ENCODE measurements at places on chromosomes 6 and 20.

DNA sequence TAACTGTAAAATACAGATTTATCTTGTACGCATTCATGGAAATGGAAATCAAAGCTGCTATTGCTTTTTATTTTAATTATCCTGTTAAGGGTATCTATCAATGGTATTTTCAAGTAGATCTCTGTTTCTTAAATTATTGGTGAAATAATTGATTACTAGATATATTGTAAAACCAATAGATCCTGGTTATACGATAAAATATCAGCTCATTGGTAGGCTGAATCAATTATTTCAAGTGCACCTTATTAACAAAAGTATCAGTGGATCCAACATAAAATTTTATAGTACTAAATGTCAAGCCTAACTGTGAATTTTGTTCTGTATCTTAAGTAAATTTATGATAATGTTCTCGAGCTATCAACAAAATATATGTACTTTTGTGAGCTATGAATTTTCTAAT is 21.8 kb downstream of the PARD6B start:
- DNase-seq, result no peak

GRCh38 chr6:123616942-123617341 is 19.8 kb downstream of the TRDN start:
- DNase-seq, result no peak

GRCh38 chr6:35359744-35360348 is 17.5 kb downstream of the PPARD start:
- DNase-seq, result peak; percentile 85

- peak; percentile 94 for DNase-seq
Observed at GRCh38 chr6:89984926-89985750, 90.9 kb downstream of the GJA10 start.

DNA sequence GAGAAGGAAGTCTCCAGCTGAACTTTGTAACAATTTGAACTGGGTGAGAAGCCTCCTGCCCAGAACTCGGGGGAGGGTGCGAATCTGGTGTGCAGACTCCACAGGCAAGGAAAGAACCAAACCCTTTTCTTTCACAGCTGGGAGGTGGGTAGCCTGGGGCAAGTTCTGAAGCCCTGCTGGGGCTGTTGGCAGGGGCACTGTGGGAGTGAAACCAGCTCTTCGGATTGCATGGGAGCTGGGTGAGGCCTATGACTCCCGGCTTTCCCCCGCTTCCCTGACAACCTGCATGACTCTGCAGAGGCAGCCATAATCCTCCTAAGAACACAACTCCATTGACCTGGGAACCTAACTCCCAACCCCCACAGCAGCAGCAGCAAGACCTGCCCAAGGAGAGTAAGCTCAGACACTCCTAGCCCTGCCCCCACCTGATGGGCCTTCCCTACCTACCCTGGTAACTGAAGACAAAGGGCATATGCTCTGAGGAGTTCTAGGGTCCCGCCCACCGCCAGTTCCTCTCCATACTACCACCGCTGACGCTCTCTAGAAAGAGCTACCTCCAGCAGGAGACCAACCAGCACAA is 37.5 kb downstream of the SOD2 start:
- no peak for DNase-seq

- DNase-seq, result no peak
Observed at GRCh38 chr6:169653691-169654090, 48.1 kb downstream of the WDR27 start.

DNA sequence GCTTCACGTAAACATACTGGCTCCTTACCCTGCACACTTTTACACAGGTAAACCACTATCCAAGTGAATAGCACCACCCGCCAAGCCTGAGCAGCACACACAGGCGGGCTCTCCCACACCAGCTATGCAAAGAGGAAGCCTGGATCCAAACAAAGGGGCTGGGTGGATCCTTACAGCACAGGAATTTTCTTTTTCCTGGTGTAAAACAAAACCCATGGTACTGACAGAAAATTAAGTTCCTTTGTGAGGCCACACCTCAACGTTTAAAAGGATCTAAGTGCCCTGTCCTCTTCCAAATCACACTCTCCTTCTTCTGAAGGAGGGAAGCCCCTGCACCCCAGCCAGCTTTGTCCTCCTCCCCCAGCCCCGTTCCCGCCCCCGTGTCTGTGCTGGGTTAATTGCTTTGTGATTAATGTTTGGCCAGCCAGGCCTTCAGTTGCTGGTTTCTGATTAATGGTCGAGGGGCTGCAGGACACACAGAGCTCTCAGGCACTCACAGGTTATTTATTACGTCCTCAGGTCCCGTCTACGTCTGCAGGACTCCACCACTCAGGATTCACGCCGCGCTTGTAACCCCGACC is 6.1 kb downstream of the DACT2 start:
- DNase-seq, result no peak

GRCh38 chr20:57539889-57540288 is 14.9 kb upstream of the CTCFL start:
- DNase-seq, result no peak

DNA sequence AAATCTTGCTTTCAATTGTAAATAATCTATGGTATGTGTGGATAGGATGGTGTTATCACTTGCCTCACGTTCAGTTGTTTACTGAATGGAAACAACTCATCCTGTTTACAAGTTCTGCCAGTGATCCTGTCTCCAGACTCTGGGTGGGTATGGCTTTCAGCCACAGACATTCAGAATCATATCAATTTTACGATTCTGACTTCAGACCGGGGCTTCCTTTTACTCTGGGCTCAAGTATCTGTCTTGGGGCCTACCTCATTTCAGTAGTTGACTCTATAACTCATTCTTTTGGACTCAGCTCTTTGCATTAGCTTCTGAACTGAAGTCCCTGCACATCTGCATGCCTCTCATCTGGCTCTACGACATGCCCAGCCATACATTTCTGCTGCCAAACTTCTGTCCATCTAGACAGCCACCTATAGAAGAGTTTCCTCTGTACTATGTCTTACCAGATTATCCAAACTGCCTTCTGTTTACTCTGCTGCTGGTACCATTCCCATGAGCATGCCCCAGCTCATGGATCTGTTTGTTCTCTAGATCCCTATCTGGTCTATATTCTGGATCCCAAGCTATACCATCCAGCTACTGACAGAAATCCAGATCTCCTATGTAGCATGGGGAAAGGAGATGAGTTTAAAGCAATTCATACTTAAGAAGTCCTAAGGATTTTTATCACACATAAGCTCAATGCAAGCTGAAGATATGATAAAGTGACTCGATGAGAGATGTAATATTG is 34.3 kb downstream of the FYN start:
- DNase-seq, result no peak

GRCh38 chr20:24756292-24757025 is 192.6 kb upstream of the CST7 start:
- no peak for DNase-seq

DNA sequence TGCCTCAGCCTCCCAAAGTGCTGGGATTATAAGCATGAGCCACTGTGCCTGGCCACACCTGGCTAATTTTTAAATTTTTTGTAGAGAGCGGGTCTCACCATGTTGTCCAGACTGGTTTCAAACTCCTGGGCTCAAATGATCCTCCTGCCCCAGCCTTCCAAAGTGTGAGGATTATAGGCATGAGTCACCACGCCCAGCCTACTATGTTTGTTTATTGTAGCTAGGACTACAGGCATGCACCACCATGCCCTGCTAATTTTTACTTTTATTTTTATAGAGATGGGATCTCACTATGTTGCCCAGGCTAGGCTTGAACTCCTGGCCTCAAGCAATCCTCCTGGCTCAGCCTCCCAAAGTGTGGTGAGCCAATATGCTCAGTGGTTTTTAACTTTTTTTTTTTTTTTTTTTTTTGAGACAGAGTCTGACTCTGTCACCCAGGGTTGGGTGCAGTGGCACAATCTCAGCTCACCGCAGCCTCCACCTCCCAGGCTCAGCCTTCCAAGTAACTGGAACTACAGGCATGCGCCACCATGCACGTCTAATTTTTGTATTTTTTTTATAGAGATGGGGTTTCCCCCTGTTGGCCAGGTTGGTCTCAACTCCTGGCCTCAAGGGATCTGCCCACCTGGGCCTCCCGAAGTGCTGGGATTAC is 12.0 kb upstream of the DDX43 start:
- DNase-seq, result peak; percentile 17

DNA sequence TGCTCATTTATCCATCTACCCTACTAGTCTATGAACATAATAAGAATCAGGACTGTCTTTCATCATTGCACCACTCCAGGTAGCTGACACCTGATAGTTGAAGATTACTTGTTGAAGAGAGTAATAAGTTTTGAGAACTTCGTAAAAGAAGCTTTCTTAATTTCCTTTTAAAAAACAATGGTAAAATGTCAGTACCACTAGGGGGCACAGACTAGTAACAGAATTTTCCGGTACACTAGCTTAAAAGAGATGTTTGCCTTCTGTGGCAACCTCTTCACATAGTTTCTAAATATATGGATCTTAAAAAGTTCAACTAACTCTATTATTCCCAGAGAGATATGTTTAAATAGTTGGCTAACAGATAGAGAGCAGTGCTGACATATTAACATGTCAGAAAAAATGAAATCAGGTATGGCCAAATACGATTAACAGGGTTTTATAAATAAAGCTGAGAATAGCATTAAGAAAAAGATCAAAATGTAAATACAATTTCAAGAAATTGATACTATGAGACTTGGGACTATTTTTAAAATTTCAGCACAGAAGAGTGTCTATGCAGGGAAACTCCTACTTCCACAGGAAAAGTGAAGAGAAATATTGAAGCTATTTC is 5.4 kb upstream of the KCNQ5 start:
- peak; percentile 53 for DNase-seq

DNA sequence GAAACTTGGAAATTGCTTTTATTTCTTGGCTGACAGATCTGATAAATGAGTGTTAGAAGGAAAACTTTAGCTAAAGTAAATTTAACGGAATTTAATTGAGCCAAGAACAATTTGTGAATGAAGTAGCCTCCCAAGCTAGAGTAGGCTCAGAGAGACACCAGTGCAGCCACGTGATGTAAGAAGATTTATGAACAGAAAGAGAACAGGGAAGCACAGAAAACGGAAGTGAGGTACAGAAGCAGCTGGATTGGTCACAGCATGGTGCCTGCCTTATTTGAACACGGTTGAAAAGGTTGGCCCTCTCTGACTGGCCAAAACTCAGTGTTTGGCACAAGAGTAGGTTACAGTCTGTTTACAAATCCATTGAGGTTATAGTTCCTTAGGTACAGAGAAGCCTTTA is 29.5 kb upstream of the IFNGR1 start:
- DNase-seq, result no peak

DNA sequence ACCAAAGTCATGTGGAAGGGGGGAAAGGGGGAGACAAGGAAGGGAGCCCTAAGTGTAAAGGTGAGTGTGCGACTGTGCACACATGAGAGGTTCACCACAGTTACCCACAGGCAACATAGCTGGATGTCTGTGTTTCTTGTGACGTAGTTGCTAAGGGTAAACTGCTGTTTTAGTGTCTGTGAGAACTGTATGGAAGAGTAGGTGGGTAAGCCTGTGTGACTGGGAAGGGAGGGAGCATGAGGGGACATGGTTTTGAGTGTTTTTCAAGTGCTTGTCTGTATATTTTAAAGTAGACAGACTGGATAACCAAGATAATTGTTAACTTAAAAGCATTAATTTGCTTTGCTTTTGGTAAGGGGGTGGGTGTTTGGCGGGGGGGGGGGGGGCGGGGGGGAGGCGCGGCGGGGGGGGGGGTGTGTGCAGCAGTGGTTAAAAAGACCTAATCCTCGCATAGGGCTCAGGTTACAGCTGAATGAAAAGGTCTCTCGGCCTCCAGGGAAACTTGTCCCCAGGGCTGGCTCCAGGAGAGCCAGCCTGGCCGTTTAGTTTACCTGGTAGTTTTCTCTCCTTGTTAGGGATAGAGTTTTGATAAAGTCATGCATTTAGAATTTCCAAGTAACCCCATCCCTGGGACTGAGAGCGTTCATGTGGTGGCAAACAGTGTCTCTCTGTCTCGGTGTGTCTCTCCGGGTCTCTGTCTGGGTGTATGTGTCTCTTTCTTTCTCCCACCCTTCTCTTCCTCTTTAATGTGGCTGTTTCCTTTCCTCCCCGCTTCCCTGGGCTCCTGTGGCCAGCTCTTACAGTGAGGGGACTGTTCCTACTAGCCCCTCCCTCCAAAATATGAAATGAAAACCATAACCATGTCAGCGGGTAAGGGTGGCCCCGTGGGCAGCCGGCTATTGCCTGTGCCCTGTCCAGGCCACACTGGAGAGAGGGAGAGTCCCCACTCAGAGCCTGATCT is 3.4 kb downstream of the SCUBE3 start:
- DNase-seq, result no peak

DNA sequence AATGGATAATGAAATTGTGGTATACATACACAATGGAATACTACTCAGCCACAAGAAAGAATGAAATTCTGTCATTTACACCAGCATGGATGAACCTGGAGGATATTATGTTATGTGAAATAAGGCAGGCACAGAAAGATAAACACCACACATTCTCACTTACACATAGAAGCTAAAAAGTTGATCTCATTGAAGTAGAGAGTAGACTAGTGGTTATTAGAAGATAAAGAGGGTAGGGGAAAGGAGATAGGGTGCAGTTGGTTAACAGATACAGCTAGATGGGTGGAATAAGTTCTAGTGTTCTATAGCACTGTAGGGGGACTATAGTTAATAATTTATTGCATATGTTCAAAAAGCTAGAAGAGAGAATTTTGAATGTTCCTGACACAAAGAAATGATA is 25.5 kb upstream of the LTV1 start:
- no peak for DNase-seq

DNA sequence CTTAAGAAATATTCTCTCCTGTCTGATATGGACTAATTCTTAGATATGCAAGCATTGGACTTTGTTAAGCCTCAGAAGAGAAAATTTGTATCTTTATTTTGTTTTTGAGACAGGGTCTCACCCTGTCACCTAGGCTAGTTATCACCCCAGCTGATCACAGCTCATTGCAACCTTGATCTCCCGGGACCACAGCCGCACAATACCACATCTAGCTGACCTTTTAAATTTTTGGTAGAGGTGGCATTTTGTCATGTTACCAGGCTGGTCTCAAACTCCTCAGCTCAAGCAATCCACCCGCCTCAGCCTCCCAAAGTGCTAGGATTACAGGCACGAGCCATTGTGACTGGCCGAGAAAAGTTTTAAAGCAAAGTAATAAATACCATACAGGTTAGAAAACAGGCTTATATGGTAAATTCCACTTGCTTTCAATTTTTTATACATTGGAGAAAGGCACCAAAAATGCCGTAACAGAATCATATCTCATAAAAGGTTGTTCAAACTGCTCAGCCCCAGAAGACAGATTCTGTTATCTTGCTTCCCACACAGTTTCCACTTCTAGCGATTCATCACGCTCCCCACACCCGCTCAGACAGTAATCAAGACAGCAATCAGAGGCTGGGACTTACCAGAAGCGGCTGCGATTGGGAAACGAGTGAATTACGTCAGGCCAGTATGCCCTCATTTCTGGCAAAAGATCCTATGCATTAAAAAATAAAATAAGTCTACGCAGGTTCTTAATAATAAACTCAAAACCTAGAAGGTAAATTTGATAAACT is 13.8 kb downstream of the RNASET2 start:
- no peak for DNase-seq

- no peak for DNase-seq
Observed at GRCh38 chr20:20277894-20278335, 90.0 kb upstream of the INSM1 start.

- DNase-seq, result no peak
Observed at GRCh38 chr6:108561742-108562502, 1.2 kb downstream of the FOXO3 start.

- DNase-seq, result peak; percentile 23
Observed at GRCh38 chr6:107820338-107821261, 3.5 kb downstream of the SCML4 start.
